ENCODE measurements at places on chromosomes 1 and 21.

- no peak for DNase-seq
Observed at GRCh38 chr1:24070821-24071393, 41.0 kb downstream of the MYOM3 start.

DNA sequence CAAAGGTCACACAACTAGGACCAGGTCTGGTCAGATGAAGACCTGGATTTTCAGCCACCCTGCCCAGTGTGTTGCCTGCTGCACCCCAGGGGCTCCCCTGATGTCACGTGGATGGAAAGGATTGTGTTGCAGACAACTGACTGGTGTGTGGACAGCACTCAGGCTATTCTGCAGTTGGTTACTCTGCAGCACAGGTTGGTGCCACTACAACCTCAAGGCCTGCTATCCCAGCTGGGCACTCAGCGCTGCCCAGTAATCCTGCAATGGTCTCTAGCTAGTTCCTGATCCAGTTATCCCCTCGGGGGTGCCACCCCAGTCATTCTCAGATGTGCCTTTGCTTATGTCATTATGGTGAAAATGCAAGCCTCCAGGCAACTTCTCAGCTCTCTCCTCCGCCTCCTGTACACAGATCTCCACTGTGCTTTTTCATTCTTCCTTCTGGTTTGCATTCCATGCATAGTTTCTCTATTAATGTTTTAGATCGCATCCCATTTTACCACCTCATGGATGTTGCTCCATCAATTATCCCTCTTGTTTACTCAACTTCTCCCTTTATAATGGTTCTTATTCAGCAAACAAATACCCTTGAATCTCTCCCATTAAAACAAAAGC, 503.2 kb upstream of the CAMK1G start:
- no peak for DNase-seq

DNA sequence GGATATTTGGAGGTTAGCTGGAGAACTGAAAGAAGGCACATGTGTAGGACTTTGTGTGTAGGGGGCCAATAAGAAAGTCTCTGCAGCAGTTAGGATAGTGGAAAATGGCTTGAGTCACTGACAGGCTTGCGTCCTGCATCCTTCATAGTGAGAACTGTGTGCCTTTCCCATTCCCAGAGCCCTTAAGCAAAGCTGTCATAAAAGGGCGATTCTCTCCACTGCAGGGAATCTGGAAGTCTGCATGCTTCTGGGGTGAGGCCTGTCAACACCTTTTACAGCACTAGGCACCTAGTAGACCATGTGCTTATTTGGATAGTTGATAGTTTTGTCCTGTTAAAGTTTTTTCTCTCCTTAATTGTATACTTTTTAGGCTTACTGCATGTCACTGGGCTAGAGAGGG, 39.4 kb upstream of the MACF1 start:
- DNase-seq, result no peak

DNA sequence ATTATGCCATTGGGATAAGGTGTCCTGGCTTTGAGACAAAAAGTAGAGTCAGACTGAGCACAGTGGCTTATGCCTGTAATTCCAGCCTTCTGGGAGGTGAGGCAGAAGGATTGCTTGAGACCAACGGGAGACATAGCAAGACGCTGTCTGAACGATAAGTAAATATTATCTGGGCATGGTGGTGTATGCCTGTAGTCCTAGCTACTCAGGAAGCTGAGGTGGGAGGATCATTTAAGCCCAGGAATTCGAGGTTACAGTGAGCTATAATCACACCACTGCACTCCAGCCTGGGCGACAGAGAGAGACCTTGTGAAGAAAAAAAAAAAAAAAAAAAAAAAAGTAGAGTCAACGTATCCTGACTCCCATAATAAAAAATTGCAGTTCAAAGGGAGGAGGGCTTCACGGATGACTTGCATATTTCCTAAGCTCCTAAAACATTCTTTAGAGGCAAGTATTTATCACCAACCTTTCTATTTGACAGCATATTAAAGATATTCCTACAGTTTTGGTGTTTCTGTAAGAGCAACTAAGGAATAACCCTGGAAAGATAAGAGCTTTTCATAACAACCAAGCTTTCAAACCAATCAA, 141.2 kb downstream of the SLC44A5 start:
- DNase-seq, result no peak

DNA sequence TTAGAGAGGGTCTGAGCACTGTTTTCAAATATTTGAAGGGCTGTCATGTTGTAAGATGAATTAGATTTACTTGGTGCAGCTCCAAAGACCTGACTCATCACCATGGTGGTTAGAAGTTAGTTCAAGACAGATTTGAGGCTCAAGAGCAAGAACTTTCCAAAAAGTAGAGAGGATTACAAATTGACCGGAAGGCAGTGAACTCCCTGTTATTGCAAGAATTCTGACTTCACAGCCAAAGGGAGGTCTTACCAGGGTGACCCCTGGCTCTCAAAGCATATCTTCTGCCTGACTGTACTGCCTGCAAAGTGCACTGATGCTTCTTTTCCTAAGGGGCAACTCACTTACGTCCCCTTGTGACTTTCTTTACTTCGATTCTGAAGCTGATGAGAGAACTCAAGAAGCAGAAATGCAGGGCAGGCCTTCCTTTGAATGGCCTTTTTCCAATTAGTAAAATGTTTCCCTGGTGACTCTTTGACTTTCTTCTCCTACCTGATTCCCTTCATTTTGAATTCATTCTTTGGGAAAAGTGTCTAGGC, 86.4 kb downstream of the NAV1 start:
- DNase-seq, result no peak

DNA sequence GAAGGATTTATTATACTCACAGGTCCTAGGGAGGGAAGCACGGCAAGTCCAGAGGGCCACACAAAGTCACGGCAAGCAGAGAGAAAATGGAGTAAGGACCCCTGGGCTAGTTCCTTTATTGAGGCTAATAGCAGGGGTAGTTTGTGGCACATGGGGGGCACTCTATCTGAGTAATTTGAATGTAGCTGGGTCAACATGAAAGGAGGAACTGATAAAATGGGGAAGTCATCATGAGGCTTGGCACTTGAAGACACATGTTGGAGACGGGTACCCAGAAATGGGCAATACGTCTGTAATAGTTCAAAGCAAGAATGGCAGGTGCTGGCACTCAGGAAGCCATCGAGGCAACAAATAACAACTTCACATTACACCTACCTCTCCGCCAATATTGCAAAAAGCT, 1136.4 kb downstream of the MRPL39 start:
- no peak for DNase-seq

DNA sequence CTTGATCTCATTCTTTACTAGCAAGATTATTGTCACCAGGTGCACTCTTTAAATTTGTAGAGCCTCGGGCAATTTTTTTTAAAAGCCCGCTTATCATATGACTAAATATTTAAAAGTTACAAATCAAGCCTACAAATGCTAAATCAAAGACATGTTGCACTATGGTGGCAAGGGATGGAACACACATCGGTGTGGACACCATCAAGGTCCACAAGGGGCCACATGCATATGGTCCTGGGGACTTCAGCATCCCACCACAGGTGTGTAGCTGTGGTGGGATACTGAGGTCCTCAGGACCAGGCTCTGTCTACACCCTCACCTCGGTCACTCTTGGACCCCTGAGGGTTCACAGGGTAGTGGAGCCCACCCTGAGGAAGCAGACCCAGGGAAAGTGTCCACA, 45.8 kb downstream of the FAM78B start:
- no peak for DNase-seq

GRCh38 chr1:30484668-30485067, 238.7 kb downstream of the MATN1 start:
- no peak for DNase-seq

DNA sequence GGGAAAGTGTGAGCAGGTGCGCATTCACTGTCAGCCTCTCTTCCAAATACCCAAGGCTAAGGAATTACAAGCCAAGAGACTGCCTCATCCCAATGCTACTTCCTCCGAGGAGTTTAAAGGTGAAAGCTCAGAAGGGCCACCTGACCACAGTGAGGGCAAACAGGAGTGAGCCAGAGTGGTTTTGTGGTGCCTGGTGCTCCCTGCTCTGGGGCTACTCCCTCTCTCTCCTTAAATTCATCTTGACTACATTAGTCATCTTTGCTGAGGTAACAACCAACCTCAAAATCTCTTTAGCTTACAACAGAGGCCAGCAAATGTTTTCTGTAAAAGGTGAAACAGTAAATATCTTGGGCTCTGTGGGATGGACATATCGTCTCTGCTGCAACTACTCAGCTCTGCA, 14.2 kb upstream of the ZBTB8A start:
- DNase-seq, result no peak

DNA sequence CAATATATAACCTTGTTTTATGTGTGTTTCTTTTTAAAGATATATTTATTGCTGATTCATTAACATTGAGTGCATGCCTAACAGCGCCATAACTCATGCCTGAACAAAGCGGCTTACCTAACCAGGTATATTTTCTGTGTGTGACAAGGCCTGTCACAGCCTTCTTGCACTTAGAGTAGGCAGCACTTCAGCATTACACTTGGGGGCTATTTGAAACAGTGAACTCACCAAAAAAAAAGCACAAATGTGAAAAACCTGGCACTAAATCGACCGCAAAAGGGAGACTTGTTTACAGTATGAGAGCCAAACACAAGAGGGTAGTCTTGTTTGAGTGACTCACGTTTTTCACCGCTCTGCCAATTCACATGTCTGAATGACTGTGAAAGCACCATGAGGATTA, 111.7 kb downstream of the DISP1 start:
- DNase-seq, result no peak

GRCh38 chr1:211647711-211648121, 27.7 kb downstream of the NEK2 start:
- no peak for DNase-seq

DNA sequence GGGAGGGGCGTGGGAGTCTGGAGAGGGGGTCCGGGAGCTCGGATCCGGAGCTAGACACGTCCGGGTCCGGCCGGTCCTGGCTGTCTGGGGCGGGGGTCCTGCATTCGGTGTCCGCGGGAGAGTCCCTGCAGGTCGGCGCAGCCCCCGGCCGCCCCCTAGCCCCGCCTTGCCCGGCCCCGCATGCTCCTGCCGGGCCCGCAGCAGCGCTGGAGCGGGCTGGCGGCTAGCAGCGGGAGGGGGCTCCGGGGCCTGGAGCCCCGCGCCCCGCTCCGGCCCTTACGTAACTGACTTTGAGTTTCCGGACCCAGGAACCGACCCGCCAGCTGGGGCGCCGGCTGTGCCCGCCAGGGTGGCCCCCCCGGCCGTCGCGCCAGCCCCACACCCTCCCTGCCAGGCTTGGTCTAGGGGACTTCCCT, 26.9 kb upstream of the EPB41 start:
- peak; percentile 30 for DNase-seq

DNA sequence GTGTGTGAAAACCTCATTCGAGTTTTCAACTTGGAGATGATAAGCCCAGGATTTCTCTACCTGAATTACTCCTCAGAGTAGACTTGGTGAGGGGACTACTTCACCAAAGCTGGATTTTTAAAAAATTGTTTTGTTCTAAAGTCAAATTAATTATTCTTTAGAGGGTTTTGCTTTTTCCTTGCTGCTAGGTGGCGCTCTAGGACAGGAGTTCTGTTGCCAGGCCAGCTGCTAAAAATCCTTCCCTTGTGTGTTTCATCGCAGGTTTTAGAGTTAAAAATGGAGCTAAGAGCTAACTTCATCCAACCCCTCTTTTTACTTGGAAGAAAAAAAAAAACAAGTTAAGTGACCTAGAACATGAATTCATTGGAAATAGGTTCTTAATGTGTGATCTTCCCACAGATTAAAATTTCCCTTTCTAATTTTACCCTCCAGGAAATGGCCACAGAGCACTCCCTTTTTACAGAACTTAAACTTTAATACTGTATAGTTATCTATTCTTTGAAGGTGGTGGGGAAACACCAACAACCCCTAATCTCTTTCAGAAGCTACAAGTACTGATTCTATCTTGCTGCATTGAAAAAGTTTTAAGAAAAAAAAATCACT, 36.7 kb upstream of the FAM163A start:
- DNase-seq, result no peak

GRCh38 chr21:31732597-31733550, 956 bp upstream of the SCAF4 start:
- DNase-seq, result peak; percentile 41

DNA sequence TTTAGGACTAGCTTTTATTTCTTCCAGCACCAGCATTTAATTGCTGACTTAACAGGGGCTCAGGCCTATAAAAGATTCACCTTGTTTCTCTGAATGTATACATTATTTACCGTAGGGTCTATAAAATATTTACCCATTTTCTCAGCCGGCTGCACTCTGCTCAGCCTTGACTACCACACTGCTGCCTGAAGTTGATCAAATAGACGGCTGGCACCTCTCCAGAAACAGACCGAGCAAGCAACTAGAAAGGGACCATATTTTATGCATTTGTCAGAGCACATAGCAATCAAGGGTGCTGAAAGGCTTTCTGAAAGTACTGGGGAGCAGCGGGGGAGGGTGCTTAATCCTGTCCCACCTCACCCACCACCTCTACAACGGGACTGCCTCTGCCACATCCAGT, 64.7 kb upstream of the FGGY start:
- DNase-seq, result no peak

DNA sequence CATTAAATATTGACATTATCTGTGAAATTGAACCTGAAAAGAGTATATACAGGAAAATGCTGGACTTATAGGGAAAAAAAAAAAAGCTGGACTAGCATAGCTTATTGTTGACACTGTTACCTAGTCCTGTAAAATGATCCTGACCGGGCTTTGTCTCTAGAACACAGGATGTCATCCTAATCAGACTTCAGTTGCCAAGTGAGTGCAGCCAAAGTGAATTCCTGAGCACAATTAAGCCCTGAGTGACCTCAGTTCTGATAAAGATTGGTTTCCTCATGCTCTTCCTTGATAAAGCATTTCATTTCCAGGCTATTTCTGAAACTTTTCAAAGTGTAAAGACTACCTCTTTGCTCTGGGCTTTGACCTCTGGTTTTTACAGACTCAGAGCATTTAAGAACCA, 19.8 kb downstream of the SELP start:
- no peak for DNase-seq

GRCh38 chr1:169321539-169321938, 46.1 kb downstream of the NME7 start:
- DNase-seq, result no peak

DNA sequence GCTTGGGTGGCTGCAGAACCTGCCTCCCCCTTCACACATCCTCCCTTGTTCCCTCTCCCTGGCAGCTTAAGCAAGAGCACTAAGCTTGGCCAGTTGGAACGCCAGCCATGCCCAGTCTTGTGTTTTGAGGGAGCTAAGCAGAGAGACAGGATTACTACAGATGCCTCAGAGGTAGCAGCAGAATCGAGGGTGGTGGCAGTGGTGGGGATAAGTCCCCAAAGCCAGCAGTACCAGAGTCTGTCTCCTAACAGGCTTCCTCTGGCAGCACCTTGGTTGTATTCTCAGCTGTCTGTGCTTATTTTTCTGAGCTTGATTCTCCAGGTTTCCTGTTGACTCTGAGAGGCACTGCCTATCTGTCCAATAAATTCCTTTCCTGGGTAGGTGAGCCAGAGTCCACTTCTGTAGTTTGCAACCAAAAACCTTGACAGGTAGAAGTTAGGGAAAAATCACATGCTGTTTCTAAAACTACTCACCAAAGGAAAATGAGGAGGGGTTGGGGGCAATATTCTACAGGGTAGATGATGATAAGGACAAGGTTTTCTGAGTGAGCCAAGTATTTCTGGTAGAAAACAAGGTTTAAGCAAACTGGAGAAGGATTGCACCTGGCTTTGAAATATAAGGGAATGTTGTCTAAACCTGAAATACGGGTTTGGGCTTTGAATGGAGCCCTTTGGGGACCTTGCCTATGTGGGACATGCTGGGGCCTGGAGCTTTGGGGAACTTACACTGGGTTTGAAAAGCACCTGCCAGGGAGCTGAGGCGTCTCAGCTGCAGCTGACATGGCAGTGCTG, 100.8 kb downstream of the PBX1 start:
- no peak for DNase-seq

Data from GF-D8 (cell line).